Left hindlimb (tissue), 1 donor: ENCODE measurements at places on chromosomes 2 and 18.

GRCh38 chr2:223877721-223878410, 40.5 kb upstream of the AP1S3 start:
- DNase-seq, result no peak

GRCh38 chr18:12423393-12423792, 15.7 kb downstream of the PRELID3A start:
- no peak for DNase-seq

- DNase-seq, result no peak
Measured at GRCh38 chr2:22867973-22868372, 517.0 kb upstream of the KLHL29 start.

- DNase-seq, result no peak
Measured at GRCh38 chr2:46695283-46695682, 215.9 kb downstream of the TMEM247 start.

DNA sequence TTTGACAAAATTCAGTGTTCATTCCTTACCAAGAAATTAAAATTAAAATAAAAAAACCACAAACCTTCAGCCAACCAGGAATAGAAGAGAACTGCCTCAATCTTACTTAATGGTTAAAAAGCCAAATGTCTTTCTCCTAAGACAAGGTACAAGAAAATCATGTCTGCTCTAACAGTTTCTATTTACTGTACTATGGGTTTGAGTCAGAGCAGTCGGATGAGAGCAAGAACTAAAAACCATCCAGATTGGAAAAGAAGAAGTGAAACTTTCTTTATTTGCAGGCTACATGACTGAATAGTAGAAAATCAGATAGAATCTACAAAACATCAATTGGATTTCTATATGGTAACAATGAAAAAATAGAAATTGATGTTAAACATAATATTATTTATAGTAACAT, 555.5 kb upstream of the TNP1 start:
- DNase-seq, result no peak

GRCh38 chr18:38693104-38693503, 1127.5 kb upstream of the CELF4 start:
- DNase-seq, result no peak

- no peak for DNase-seq
Measured at GRCh38 chr2:11852526-11853196, 106.2 kb downstream of the LPIN1 start.

DNA sequence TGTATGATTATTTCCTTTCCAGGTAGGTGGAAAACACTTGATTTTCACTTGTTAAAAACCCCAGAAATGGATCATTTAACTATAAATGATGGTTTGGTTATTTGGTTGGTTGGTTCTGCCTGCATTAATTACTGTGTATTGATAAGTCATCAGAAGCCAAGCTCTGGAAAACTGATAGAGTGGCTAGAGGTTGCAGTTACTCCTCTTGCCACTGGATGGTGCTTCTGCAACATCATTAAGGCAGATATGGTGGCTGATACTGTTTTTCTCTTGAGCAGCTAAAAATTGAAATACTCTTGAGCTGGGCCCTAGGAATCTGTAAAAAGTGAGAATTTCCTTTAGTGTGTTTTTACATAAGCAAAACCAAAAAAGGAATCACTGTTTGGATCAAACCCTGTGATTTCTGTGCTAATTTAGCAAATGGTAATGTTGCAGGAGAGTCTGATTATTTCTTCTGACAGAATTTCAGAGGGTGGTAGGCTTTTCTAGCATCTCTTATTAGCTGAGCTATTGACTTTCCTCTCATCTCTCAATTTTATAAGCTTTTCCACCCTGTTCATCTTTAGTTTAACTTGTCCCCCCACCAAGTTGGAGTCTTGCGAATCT, 54.3 kb downstream of the RAB10 start:
- no peak for DNase-seq

DNA sequence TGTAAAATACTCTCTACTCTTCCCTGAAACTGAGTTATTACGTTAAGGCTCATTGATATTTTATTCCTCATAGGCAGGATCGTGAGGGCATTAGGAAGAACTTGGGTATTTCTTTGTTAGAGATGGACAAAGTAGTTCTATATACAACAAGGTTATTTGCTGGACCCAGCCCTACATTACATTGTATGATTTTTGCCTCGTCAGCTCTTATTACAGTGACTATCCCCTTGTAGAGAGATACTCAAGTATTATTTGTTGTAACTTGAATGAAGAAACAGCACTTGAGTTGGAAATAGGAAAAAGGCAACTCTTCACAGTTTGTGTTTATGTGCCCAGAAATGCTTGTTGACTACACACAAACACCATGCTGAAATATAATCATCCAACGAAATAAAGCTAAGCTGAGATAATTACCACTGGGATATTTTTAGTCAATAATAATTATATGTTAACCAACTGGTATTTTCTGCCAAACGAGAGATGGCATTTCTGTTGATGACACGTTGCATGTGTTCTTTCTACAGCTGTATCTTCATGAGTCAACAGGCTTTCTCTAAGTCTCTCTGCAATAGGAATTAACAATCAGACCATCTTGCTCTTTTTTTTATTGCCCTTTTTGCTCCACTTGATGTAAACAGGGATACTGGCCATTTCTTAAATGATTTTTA, 947.6 kb downstream of the DPP10 start:
- DNase-seq, result no peak

DNA sequence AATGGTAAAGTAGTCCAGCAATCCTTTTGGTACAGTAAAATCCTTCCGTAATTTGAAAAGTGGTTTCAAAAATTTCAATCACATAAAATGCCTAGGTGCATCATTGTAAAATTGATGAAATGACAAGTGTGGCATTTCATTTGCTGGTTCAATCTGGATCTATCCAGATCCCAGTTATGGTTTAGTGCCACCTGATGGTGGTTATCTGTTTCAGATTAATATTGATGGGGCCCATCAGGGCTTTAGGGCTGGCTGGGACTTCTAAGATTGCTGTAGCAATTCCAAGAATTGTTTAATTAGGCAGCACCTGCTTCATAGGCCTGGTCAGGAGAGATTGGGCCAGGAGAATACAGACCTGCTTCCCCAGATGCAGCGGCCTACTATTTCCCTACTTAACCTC, 55.5 kb upstream of the PIK3C3 start:
- DNase-seq, result no peak

DNA sequence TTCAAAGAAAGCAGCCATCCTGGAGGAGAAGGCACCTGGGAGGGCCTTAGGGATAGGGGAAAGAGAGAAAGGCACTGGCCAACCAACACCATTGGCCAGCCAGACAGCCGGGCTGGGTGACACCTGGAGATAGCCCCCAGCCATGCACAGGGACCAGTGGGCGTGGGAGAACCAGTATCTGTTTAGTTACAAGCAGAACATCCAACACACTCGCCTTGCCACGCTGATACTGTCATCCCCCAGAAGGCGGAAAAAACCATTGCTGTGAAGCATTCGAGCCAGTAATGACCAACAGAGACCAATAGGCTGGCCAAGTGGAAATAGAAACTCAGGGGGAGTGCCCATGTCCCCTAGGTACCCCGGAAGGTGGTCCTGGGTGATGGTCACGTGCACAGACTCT, 15.5 kb downstream of the ASPRV1 start:
- no peak for DNase-seq

- no peak for DNase-seq
Measured at GRCh38 chr2:81234711-81235110, 930.2 kb upstream of the LRRTM1 start.

- no peak for DNase-seq
Measured at GRCh38 chr2:23093513-23093912, 291.5 kb upstream of the KLHL29 start.

- no peak for DNase-seq
Measured at GRCh38 chr2:17470855-17471641, 47.2 kb downstream of the RAD51AP2 start.

- DNase-seq, result no peak
Measured at GRCh38 chr2:68932402-68932801, 20.3 kb downstream of the GKN2 start.

DNA sequence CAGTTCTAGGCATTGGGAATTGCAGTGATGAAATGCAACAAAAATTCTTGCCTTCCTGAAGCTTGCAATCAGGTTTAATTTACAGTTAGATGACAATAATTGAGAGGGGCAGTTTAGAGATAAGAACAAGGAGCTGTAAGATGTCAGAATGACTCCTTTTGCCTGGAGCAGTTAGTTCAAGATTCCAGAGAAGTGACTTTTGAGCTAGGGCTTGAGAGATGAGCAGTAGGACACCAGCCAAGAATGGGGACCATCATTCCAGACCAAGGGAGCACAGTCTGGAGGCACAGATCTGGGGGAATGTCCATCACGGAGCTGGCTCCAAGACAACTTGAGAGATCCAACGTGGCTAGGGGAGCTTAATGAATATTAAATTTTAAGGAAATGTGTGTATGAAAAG, 26.8 kb downstream of the CACNB4 start:
- DNase-seq, result no peak
